ENCODE measurements at places on chromosomes 12 and 14. TPM values are rescaled to one million over a fixed set of nuclear protein-coding genes. Genes with fewer than 3 reads are reported as not detected.

ART4 gene
- polyA plus RNA-seq, result 0.14 TPM

GRCh38 chr14:103088921-103089320 is 4.9 kb downstream of the LBHD2 start:
- no peak for DNase-seq

DNA sequence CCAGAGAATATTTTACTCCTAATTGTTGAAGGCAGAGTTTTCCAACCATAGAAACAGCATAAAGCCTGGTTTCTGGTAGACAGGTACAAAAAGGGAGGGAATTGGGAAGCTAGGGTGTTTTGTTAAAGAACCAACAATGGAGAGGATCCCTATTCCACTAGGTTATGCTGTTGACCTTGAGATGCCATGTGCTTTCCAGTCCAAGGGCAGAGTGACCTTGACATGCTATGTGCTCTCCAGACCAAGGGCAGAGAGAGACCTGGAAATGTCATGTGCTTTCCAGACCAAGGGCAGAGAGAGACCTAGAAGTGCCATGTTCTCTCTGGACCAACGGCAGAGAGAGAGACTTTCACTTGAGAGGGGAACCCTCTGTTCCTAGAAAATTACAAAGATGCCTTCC is 1043.8 kb upstream of the FBXO33 start:
- no peak for DNase-seq

GRCh38 chr14:32021341-32021740 is 55.8 kb upstream of the ARHGAP5 start:
- no peak for DNase-seq

DNA sequence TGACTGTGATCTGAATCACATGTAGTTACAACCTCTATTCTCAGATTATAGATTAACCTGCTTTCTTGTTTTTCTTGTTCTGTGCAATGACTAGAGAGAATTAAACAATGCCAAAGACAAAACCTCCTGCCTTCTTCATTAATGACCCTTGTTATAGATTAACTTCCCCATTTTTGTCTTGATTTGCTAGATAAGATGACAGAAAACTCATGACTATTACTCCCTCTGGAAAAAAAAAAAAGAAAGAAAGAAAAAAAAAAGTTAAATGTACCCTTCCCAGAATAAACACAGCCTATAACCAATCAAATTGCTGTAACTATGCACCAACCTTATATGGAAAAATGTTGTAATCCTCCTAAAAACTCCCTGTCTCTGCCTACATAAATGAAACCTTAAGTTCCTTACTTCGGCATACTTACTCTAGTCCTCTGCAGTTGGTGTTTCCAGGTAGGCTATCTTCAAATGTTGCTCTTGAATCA is 41.1 kb upstream of the PCED1B start:
- DNase-seq, result peak; percentile 2

GRCh38 chr14:99596071-99596627 is 7.9 kb downstream of the CCDC85C start:
- no peak for DNase-seq

CHFR gene
- 26.3 TPM for polyA plus RNA-seq

DNA sequence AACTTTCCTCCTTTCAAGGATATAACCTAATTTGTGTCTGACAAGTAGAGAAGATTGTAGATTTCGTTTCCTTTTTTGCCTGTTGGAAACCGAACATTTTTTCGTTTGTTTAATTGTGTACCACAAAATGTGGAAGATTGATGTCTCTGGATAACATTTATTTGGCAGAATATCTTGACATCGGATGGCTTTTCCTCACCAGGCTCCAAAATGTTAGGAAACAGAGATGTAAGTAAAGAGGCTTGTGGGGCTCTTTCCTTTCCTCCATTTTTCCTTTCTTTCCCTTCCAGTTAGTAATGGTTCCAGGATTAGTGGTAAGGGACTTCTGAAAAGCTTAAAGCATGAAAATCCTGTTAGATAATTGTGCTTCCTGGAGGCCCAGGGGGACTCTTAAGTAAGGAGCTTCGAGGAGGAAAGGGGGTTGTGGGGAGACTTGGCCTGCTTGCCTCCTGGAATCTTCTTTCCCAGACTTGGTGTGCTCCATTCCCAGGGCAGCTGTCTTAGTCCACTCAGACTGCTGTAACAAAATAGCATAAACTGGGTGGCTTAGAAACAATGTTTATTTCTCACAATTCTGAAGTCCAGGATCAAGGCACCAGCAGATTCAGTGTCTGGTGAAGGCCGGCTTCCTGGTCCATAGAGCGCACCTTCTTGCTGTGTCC is 243.1 kb upstream of the PWP1 start:
- no peak for DNase-seq

DNA sequence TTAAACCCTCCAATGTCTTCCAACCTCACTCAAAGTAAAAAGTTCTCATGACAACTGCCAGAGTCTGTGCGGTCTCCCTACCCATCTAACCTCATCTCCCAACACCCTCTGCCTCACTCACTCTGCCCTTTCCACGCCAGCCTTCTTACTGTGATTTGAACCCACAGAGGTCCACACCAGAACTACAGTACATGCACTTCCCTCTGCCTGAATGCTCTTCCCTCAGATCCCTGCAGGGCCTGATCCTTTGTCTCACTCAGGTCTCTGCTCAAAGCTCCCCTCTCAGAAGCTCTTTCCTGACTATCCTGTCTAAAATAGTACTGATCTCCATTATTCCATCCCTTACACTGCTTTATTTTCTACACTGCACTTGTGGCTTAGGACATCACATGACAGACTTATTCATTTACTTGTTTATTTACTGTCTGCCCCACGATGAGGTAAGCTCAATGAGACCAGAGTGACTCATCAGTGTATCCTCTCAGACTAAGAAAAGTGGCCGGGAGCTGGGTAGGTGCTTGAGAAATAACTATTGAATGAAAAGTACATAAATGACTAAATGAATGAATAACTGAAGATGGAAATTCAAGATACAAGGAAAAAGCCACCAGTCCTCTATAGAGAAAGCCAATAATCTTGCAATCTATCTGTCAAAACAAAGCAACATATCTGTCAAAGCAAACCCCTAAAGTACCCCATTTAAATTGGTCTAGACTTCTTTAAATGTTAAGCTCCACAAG is 17.1 kb downstream of the POMT2 start:
- DNase-seq, result no peak

GRCh38 chr12:15933751-15934150 is 22.6 kb downstream of the DERA start:
- no peak for DNase-seq

- DNase-seq, result no peak
Observed at GRCh38 chr12:51891843-51892242, 3.9 kb downstream of the ANKRD33 start.

IFNG-AS1 gene
- polyA plus RNA-seq, result 0.20 TPM

GRCh38 chr14:69701291-69701690 is 65.7 kb upstream of the SRSF5 start:
- no peak for DNase-seq

- no peak for DNase-seq
Observed at GRCh38 chr12:105485921-105486320, 155.4 kb downstream of the C12orf75 start.

DNA sequence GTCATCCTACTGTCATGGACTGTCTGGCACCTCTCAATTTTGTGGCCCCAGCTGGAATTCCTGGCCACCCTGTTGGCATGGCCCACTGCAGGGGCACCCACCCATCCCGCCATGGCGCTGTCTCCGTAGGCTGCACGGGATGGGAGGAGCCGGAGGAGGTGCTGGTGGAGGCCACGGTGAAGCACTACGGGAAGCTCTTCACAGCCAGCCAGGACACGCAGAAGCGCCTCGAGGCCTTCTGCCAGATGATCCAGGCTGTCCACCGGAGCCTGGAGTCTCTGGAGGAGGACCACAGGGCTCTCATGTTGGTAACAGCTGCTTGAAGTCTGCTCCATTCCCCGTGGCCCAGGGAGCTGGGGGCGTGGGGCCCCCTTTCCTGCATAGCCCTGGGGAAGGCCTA is 3.9 kb downstream of the CCDC197 start:
- no peak for DNase-seq

TEAD4 gene
- polyA plus RNA-seq, result 15.6 TPM

TSPAN9 gene
- 81.3 TPM for polyA plus RNA-seq

Measured in right lung (tissue), 10 donors.